Activated CD8-positive, alpha-beta T cell treated with anti-CD3 and anti-CD28 coated beads for 36 hours (primary cell): ENCODE measurements at places on chromosomes 12 and 14. TPM values are rescaled to one million over a fixed set of nuclear protein-coding genes. Genes with fewer than 3 reads are reported as not detected.
A peak's percentile ranks its signal among the peaks of the same experiment; 100 is the strongest.

The ATL1 gene
- 1.1 TPM for total RNA-seq

The CLEC12A gene
- total RNA-seq: 0.47 TPM

The SCN8A gene
- 0.77 TPM for total RNA-seq

The IQSEC3 gene
- 2.7 TPM for total RNA-seq

The TMEM63C gene
- total RNA-seq: 3.6 TPM

The RHOJ gene
- not detected for total RNA-seq

The EVL gene
- 340 TPM for total RNA-seq

The SIX6 gene
- not detected for total RNA-seq

The RFX4 gene
- total RNA-seq: not detected

- H3K27me3 ChIP-seq: no peaks in the 10 kb centered on the region
- H3K36me3 ChIP-seq: no peaks in the 10 kb centered on the region
- DNase-seq: no peak
- H3K4me1 ChIP-seq: peaks cover 6% of the 10 kb centered on the region
- no peak overlapping the region for H3K4me3 ChIP-seq
Observed at GRCh38 chr12:1851151-1851701, 30.9 kb downstream of the LRTM2 start.

- no peaks in the 10 kb centered on the region for H3K36me3 ChIP-seq
- H3K27ac ChIP-seq: no peak overlapping the region
- no peak for DNase-seq
- H3K4me1 ChIP-seq: no peaks in the 10 kb centered on the region
- H3K4me3 ChIP-seq: no peak overlapping the region
- H3K27me3 ChIP-seq: peaks cover 13% of the 10 kb centered on the region
Observed at GRCh38 chr14:70127186-70127585, 61.6 kb downstream of the SLC8A3 start.

DNA sequence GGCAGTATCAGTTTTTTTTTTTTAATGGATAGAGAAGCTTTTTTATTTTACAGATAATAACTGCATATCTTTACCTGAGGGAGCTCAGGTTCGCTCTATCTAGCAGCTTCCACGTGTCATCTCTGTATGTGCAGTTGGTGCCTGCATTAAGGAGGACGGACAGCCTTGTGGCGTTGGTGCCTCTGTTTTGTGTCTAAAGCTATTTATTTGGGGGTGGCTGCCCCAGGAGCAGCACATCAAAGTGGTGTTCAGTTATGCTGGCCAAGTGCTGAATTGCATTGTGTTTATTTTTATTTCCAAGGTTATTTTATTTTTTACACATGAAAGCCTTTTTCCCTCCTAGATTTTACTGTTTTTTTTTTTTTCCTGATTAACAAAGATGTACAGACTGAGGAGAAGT is 59.7 kb downstream of the RASSF3 start:
- peak; percentile 33 for DNase-seq
- H3K27ac ChIP-seq: peak overlapping the region; percentile 96
- peaks cover 5% of the 10 kb centered on the region for H3K36me3 ChIP-seq
- peaks cover 91% of the 10 kb centered on the region for H3K4me1 ChIP-seq
- peak overlapping the region; percentile 82 for H3K4me3 ChIP-seq

DNA sequence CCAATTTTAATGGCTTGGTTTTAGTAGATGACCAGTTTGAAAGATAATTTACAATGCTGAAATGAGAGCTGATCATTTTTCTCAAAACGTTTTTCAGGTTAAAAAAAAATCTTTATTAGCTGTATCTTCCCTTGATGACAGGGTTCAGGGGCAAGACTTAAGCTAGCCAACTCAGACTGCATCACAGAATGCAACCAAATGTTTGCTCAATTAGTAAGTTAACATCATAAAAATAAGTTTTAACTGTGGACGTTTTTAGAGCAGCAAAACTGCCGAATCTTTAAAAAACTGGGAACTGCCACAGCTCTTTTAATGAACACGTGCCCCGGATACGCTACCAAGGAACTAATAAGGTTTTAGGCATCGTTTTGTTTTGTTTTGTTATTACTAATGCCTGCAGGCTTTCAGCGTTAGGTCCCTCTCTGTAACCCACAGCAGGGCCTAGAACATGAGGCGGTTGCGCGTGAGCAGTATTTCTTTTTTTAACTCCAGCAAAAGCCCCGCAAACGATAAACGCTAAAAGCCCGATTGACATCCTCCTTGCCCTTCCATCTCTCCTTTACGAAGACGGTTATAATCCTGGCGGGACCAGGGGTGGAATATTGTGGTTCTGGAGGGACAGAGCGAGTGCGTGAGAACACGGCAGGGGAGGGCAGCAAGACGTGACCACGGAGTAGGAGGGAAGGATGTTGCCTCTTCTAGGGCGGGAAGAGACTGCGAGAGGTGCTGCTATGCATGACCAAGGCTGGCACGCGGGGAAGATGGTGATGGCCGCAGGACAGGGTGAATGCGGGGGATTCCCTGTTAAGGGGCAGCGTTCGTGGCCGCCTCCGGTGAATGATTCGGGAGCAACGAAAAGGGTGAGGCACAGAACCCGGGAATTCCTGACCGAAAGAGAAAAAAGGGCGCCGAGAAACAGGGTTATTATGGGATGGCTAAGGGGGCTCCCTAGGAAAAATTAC is 652 bp downstream of the SUPT16H start:
- H3K4me1 ChIP-seq: peaks cover 34% of the 10 kb centered on the region
- peaks cover 40% of the 10 kb centered on the region for H3K36me3 ChIP-seq
- H3K27me3 ChIP-seq: no peaks in the 10 kb centered on the region
- peak overlapping the region; percentile 86 for H3K4me3 ChIP-seq
- DNase-seq: peak; percentile 70

DNA sequence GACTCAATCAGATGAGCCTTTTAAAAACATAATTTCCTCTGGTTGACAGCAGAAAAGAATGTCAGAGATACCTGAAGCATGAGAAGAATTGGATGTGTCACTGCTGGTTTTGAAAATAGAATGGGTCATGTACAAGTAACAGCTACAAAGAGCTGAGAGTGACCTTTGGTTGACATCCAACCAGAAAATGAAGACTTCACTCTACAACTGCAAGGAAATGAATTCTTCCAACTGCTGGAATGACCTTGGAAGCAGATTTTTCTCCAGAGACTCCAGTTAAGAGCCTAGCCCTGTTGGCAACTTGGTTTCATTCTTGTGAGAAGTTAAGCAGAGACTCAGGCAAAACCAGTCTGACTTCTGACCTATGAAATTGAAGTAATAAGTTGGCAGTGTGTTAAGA is 505.9 kb downstream of the SLC16A7 start:
- H3K4me1 ChIP-seq: no peaks in the 10 kb centered on the region
- no peaks in the 10 kb centered on the region for H3K36me3 ChIP-seq
- no peaks in the 10 kb centered on the region for H3K27me3 ChIP-seq
- H3K27ac ChIP-seq: no peak overlapping the region

DNA sequence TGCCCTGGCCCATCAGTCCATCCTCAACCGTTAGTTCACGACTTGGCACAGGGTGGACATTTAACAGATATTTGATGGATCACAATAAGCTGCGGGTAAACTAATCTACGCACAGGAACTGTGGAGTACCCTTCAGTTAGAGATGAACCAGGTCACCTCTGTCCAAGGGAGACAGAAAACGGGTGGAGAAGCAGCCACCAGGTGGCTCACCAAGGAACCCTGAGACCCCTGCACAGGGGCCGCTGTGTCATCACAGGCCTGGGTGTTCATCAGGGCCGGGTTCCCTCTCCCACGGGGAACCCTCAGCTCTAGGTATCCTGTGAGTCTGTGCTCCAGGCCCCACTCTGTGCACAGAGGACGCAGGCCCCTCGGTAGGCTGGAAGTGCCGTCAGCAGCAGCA is 122.2 kb downstream of the PIWIL1 start:
- DNase-seq: no peak
- H3K4me1 ChIP-seq: no peaks in the 10 kb centered on the region
- no peaks in the 10 kb centered on the region for H3K27me3 ChIP-seq
- no peak overlapping the region for H3K4me3 ChIP-seq
- no peak overlapping the region for H3K27ac ChIP-seq

- H3K4me3 ChIP-seq: no peak overlapping the region
- H3K4me1 ChIP-seq: peaks cover 44% of the 10 kb centered on the region
- no peaks in the 10 kb centered on the region for H3K27me3 ChIP-seq
- peak; percentile 73 for DNase-seq
- peaks cover 62% of the 10 kb centered on the region for H3K36me3 ChIP-seq
Observed at GRCh38 chr12:6570264-6570887, 2.3 kb upstream of the NOP2 start.

GRCh38 chr12:72281126-72281525 is 9.0 kb downstream of the TRHDE start:
- no peak for DNase-seq
- peaks cover 8% of the 10 kb centered on the region for H3K27me3 ChIP-seq
- H3K4me1 ChIP-seq: no peaks in the 10 kb centered on the region
- no peak overlapping the region for H3K4me3 ChIP-seq
- H3K27ac ChIP-seq: no peak overlapping the region

GRCh38 chr14:96592591-96593386 is 90.6 kb downstream of the PAPOLA start:
- peak; percentile 62 for DNase-seq
- H3K27me3 ChIP-seq: peaks cover 20% of the 10 kb centered on the region
- H3K27ac ChIP-seq: no peak overlapping the region
- H3K4me3 ChIP-seq: peak overlapping the region; percentile 66

GRCh38 chr12:28543021-28543890 is 353.0 kb downstream of the CCDC91 start:
- peak overlapping the region; percentile 19 for H3K4me3 ChIP-seq
- H3K27me3 ChIP-seq: no peaks in the 10 kb centered on the region
- H3K4me1 ChIP-seq: peaks cover 17% of the 10 kb centered on the region
- H3K36me3 ChIP-seq: peaks cover 7% of the 10 kb centered on the region
- no peak for DNase-seq
- peak overlapping the region; percentile 64 for H3K27ac ChIP-seq

GRCh38 chr14:105325303-105325702 is 10.8 kb downstream of the PACS2 start:
- no peaks in the 10 kb centered on the region for H3K36me3 ChIP-seq
- no peak overlapping the region for H3K4me3 ChIP-seq
- H3K27ac ChIP-seq: no peak overlapping the region

- H3K4me1 ChIP-seq: peaks cover 5% of the 10 kb centered on the region
- peaks cover 13% of the 10 kb centered on the region for H3K27me3 ChIP-seq
- H3K27ac ChIP-seq: no peak overlapping the region
- H3K36me3 ChIP-seq: no peaks in the 10 kb centered on the region
- DNase-seq: no peak
Observed at GRCh38 chr14:77189479-77189878, 7.9 kb downstream of the TMEM63C start.

- H3K27me3 ChIP-seq: no peaks in the 10 kb centered on the region
- DNase-seq: peak; percentile 58
- H3K36me3 ChIP-seq: peaks cover 65% of the 10 kb centered on the region
Observed at GRCh38 chr12:47396902-47397663, 308.7 kb downstream of the RPAP3 start.

- H3K27ac ChIP-seq: no peak overlapping the region
Observed at GRCh38 chr12:95709152-95709551, 81.4 kb downstream of the NTN4 start.

DNA sequence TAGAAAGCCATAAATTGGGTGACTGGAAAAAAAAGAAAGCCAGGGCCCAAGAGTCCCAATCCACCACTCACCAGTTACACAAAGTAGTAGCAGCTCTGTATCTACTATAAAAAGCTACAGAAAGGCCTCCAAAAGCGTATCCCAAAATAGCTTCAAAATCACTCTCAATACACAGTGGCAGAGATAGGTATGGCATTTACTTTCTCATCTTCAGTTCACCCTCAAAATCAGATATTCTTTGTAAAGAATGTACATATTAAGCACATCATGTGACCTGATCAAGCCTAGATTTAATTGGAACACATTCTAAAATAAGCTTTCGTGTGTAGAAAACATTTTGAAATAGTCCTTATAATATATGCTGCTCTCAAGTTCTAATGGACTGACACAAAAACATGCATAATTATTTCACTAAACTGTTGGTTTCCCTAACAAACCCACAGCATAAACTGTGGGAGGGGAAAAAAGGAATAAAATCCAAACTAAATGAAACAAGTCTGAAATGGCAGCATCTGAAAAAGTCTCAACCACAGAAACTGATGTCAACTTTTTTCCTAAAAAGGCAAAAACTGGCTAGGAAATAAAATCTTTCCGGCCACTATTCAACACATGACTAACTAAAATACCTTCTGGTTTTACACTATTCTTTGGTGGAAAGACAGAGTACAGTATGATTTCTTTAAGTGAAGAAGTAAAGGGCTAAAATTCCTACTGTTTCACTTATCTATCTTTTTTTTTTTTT is 25.9 kb downstream of the UBE2N start:
- H3K27me3 ChIP-seq: no peaks in the 10 kb centered on the region
- peak overlapping the region; percentile 86 for H3K27ac ChIP-seq
- peaks cover 76% of the 10 kb centered on the region for H3K4me1 ChIP-seq
- H3K4me3 ChIP-seq: peak overlapping the region; percentile 29

GRCh38 chr14:49997991-49998390 is 105.1 kb downstream of the ARF6 start:
- H3K36me3 ChIP-seq: peaks cover 6% of the 10 kb centered on the region
- peak overlapping the region; percentile 58 for H3K27ac ChIP-seq
- no peak for DNase-seq
- H3K27me3 ChIP-seq: no peaks in the 10 kb centered on the region
- H3K4me1 ChIP-seq: peaks cover 46% of the 10 kb centered on the region

- H3K4me1 ChIP-seq: peaks cover 15% of the 10 kb centered on the region
- H3K27ac ChIP-seq: no peak overlapping the region
- no peaks in the 10 kb centered on the region for H3K27me3 ChIP-seq
- DNase-seq: no peak
Observed at GRCh38 chr12:51214895-51215294, 3.0 kb downstream of the POU6F1 start.

DNA sequence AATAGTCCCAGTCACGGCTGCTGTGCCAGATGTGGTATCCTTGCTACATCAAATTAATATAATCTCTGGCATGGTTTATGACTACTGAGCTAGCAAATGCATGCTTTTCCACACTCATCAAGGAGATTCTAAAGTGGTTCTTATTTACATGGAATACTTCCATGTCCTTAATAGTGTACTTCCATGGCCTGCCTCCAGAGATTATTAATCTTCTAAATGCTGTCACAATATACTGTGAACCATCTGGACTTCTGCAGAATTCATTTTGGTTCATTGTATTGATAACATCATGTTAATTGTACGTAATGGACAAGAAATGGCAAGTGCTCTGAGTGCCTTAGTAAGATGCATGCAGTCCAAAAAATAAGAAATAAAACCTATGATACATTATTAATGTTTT is 230.8 kb downstream of the NUAK1 start:
- no peaks in the 10 kb centered on the region for H3K27me3 ChIP-seq
- no peaks in the 10 kb centered on the region for H3K4me1 ChIP-seq
- no peaks in the 10 kb centered on the region for H3K36me3 ChIP-seq
- DNase-seq: no peak
- H3K27ac ChIP-seq: no peak overlapping the region
